Osteocyte (in vitro differentiated cells): ENCODE measurements at places on chromosomes 16 and 17.

- no peak for DNase-seq
Measured at GRCh38 chr16:67936124-67936879, at the start of gene PSMB10. Gene PSMB10, minus strand, starts transcription at chr16:67936850. Its CDS starts 101 bp downstream, at chr16:67936749.

DNA sequence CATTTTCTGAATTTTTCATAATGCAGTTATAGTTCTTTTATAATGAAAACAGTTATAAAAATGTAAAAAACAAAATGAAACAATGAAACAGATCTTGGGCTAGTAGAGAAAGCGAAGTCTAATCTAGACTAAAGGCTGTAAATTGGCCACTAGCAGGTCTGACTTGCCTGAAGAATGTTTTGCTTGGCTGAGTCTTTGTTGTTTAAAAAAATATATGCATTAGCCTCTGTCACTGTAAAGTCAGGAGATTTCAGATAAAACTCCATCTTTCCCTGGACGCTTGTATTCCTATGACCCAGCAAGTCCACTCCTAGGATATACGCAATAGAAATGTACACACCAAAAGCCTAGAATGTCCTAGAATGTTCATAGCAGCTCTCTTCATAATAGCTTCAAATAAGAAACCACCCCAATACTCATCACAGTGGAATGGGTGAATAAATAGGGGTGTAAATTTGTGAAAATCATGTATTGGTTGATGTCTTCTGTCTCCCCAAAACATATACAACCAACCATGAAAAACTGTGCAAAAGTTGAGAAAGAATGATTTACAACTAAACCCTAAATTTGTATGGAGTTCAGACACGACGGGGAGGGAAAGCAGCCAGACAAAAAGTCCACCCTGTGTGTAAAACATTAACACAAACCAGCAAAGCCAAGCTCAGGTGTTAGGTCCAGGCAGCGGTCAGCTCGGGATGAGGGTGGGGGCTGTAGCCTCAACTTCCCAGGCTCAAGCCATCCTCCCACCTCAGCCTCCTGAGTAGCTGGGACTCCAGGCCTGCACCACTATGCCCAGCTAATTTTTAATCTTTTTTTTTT, 37.7 kb upstream of the MEAK7 start:
- no peak for DNase-seq

GRCh38 chr17:34639706-34640425, 60.5 kb downstream of the TMEM132E start:
- DNase-seq = no peak

DNA sequence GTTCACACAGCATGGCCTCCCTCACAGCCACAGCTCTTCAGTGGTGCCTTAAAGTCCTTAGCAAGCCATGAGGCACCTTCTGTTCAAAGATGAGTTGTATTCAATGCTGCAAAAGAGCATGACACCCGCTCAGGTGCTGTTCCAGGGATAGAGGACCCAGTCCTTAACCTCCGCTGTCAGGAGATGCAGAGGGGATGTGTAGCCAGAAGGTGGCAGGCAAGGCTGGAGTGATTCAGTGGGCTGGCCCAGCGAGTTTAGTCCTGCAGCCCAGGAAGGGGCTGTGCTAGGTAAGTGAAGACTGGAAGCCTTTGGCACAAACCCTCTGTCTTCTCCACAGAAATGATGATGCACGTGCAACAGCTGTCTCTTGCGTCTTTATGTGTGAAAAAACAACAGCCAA, 25.0 kb upstream of the ADAM11 start:
- DNase-seq = no peak

- peak; percentile 89 for DNase-seq
Measured at GRCh38 chr16:84738255-84739038, 38.6 kb downstream of the USP10 start.
